ENCODE measurements at places on chromosomes 11 and 22.

GRCh38 chr11:63907063-63907462, 9.9 kb downstream of the RCOR2 start:
- no peak for DNase-seq

GRCh38 chr11:133723056-133723455, 122.3 kb downstream of the SPATA19 start:
- DNase-seq = no peak

DNA sequence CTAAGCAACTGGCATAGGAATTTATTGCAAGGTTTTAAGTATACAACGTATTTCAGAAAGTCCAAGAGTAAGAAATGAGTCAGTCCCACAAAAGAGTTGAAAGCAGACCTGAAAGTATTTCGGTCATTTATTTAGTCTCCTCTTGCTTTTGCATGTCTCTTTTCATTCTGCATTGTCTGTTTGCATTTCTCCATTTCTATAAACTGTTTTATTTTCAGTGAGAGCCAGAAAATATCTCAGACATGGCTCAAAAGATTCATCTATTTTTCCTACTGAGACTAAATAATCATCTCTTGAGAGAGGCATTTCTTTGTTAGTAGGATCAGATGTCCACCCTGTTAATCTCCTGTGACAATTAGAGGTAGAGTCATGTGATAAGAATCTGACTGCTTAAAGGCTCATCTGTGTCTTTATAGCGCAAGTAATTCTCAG, 219.1 kb upstream of the CCDC179 start:
- no peak for DNase-seq

DNA sequence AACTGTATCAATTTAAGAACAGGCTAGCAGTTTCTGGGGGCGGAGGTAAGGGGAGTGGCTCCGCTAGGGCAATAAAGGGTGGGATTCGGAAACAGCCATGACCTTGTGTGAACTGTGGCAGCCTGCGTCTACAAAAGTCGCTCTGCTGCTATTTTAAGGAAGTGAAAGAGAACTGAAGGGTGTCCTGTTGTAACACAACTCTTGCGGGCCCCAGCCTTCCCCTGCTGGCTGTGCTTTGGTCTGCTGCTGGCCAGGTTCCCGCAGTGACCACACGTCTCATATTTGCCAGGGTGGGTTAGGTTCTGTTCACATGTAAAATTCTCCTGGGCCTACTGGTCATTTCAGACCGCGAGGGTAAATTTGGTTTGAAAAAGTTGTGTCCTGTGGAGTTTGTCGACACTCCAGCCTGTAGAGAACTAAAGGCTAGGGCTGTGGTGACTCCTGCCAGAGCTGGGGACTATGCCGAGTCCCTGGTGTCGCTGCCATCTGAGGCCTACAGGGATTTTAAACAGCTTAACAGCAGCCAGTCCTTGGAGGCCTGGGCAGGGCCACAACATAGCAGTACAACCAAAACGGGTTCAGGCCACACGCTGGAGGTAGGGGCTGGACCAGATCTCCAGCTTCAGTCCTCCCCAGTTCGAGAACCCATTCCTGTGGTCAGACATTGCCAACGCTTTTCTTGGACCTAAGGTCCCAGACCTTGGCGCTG, 1.1 kb upstream of the PPFIBP2 start:
- DNase-seq = peak; percentile 70

DNA sequence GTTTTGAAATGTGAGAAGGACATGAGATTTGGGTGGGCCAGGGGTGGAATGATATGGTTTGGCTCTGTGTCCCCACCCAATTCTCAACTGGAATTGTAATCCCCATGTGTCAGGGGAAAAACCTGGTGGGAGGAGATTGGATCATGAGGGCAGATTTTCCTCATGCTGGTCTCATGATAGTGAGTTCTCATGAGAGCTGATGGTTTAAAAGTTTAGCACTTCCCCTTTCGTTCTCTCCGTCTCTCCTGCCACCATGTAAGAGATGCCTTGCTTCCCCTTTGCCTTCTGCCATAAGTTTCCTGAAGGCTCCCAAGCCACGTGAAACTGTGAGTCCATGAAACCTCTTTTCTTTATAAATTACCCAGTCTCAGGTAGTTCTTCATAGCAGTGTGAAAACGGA, 113.5 kb downstream of the FCHSD2 start:
- no peak for DNase-seq

All from breast epithelium (tissue), 4 donors.